ENCODE measurements at places on chromosomes 7 and 10.

- no peak for DNase-seq
These were observed 59.3 kb downstream of the ATXN7L1 start for GRCh38 chr7:105816954-105817615.

DNA sequence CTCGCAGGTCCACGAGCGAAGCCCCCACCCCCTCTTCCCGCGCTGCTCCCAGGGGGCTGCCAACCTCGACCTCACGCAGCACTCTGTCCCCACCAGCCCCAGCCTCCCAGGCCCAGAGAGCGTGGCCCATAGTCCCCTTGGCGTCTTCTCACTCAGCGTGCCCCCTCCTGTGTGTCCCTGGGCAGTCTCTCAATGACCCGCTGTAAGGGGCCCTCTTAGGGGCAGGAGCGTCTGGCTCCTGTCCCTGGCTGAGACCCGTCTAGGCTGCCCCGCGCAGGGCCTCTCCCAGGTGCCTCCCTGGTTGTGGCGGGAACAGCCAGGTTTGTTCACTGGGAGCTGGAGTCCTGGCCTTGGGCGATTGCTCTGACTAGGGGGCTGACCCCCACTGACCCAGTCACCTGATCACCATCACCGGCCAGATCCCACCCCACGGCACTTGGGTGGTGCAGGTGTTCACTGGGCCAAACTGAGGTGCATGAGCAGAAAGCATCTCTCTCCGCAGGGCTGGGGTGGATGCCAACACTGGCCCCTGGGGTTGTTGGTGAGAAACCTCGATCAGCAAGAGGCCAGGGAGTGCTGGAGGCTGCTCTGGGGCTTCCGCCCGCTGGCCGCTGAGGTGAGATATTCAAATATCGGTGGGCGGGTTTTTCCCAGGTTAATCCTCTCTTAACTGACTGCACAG, 12.6 kb upstream of the WDFY4 start:
- peak; percentile 84 for DNase-seq

DNA sequence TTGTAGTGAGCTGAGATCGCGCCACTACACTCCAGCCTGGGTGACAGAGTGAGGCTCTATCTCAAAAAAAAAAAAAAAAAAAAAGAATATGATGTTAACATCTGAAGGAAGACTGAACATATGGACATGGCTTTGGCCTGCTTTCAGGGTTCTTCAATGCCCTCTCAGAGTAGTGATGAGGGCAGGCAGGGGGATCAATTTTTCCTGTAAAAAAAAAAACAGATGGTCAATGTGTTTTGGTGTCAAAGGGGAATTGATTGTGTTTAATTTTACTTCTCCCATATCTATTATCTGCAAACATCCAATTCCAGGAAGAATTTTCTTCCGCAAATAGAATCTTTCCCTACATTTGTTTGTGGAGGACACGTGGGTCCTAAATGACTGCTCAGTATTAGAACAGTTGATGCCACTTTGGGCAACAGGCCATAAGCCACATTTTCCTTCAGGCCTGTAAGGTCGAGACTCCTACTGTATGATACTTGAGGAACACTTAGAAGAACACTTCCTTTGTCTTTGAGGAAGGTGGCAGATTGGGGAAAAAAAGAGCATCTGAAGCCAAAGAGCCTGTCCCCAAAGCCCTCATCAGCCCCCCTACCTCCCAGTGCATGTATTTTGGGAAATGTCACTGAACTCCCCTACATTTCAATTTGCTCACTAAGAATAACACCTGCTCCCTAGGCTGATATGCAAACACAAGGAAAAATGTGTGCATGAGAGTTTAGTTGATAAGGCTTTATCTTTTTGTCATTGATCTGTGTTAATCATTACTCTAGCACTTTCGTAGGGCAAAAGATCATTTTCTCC, 28.3 kb downstream of the MGAM2 start:
- no peak for DNase-seq

DNA sequence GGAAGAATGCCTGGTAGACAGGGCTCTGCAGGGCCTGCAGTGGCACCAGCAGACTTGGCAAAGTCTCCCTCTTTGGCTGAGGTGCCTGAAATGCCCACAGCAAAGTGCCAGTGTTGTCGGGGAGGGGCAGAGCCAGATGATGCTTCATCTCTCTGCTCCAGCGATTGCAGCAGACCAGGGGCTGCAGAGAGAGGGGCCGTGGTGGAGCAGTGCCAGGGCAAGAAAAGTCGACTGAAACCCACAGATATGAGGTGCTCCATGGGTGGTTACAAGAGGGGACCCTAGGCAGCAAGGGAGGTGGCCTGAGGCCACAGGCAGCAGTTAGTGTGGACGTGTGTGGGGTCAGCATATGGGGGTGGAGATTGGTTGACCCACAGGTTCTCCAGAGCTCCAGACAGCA, 123.5 kb upstream of the SHH start:
- DNase-seq, result no peak

DNA sequence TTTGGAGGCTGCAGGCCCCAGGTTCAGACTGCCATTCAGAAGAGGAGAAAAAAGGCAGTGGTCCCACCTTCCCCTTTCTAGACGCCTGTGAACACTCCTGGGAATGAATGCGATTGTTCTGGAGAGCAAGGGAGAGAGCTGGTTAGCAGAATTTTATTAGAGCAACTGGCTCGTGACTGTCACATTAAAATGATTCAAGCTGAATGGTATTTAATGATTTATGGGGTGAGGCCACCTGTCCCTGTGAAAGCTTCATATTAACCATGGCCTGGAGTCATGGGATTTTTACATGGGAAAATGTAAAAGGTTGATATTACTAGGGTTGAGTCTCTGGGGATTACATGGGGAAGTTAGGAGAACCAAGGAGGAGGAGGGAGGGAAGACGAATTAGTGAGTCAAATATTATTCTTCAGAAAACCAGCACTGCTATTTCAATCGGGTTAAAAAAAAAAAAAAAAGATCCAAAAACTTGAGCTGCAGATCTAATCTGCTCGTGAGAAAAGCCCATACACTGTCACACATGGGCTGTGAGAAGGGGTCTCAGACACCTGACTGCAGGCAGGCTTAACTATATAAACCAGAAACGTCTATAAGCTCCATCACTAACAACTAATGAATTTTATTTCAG, 8.3 kb downstream of the CXCL12 start:
- no peak for DNase-seq

DNA sequence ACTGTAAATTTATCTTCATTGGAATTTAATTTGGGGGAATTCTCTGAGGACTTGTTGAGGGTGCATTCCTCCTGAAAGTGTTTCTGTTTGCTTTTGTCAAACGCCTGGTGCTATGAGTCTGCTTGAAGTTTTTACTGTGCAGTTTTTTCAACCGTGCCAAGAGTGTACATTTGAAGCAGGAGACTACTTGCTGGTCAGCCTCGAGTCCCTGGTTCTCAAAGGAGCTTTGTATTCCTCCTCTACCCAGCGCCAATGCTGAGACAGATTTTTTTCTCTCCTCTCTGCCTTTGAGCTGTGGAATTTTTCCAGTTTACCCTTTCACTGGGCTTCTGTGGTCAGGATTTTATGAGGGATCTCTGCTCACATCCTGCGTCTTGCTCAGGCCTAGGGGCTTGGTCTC, 62.1 kb downstream of the NPY start:
- no peak for DNase-seq

GRCh38 chr7:130901209-130901783, 167.3 kb upstream of the KLF14 start:
- DNase-seq, result no peak

DNA sequence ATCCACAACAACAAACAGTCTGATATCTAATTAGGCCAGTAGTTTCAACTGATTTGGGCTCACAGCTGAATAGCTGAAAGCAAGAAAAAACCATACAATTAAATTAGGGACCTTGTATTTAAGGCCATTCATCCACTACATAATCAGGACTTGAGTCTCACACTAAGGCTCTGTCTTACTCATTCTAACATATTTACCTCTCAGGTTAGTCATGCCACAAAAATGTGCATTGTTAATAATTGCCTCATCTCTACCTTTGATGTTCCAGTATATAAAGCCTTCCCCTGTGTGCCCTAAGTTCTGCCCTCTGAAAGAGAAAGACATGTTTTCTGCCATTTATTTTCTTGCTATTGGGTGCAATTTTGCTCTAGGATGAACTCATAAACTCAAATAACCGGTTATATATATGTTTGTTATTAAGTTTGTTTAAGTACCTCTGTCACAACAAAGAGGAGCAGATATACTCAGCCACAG, 5.3 kb upstream of the C1GALT1 start:
- DNase-seq, result no peak

DNA sequence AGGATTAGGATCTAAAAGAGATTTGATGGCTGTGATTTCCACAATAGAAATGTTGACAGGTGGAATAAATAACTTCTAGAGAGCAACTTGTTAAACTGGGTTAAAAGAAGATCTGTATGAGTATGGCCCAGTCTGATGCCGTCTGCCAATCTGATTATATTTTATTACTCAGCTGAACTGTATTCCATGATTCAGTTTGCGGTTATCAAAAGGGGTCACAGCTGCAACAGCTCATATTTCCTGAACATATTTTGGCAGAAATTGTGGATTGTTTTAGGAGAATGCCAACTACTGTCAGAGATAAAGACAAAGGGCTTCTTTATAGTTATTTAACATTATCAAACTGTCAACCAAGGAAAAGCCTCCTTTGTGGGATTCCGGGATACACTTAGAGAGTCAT, 244.8 kb upstream of the MINDY3 start:
- no peak for DNase-seq
